Adrenal gland (tissue), 19 donors: ENCODE measurements at places on chromosomes 6 and 20. TPM values are rescaled to one million over a fixed set of nuclear protein-coding genes. Genes with fewer than 3 reads are reported as not detected.

Gene RFX6
- total RNA-seq = not detected

Gene POU3F2
- 0.11 TPM for total RNA-seq

Gene KIAA1755
- total RNA-seq = 0.83 TPM

DNA sequence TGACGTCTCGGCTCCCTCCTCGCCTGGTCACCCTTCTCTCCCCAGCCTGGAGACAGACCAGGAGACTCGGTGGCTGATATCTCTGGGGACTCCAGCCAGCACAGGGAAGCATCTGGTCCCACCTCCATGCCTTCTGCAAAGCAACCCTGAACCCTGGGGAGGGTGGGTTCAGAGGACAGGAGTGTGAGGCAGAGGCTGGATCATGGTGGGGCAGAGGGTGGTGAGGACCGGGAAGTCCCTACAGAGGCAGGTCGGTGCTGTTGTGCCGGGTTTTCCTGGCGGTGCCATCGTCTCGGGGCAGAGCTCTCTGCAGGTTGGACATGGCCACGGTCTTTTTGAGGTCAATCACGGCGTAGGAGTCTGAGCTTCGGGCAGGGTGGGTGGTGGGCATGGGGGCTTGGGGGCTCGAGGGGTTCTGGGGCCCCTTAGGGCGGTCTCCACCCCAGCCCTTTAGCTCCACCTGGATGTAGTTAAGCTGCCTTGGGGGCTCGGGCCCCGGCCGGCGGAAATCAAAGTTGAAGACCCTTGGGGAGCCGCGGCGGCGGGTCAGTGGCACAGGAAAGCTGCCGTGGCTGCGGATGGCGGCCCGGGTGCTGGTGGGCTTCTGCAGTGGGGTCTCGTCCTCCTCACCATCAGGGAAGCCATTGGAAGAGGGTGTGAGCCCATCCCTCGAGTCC lies 9.2 kb downstream of the FRS3 start:
- H3K36me3 ChIP-seq = peaks cover 58% of the 10 kb centered on the region
- no peak for DNase-seq
- H3K4me1 ChIP-seq = no peaks in the 10 kb centered on the region
- H3K4me3 ChIP-seq = no peak overlapping the region

DNA sequence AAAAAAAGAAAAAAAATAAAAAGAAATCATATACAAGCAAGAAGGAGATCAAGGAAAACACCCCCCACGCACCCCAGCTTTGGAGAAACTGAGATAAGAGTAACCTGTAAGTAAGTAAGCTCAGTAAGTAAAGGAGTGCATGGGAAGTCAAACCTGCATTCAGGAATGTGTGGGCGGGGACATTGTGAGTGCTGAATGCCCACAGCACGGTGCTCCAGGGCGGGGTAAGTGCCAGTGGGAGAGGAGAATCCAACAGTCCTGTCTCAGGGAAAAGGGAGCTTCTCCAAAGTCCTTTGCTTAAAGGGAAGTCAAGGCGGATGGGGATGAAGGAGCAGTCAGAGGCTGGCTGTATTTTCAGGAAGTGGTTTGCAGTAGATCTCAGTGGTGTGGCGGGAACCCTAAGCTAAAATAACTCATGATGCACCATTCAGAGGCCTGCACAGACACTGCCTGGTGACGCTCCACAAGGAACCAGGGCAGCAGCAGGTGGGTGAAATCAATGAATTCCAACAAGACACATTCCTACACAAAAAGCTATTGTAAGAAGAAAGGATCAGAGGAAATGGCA lies 368.0 kb downstream of the QKI start:
- H3K4me1 ChIP-seq = no peaks in the 10 kb centered on the region
- no peak overlapping the region for H3K27ac ChIP-seq
- no peak for DNase-seq
- no peaks in the 10 kb centered on the region for H3K36me3 ChIP-seq

- H3K4me3 ChIP-seq = no peak overlapping the region
- no peaks in the 10 kb centered on the region for H3K36me3 ChIP-seq
These were observed 75.4 kb upstream of the ADGRB3 start for GRCh38 chr6:68559716-68560115.
